Left ventricle myocardium superior (tissue), 1 donor: ENCODE measurements at places on chromosomes 7 and 10. TPM values are rescaled to one million over a fixed set of nuclear protein-coding genes. Genes with fewer than 3 reads are reported as not detected.

GRCh38 chr7:124071843-124072242, 39.0 kb upstream of the TMEM229A start:
- DNase-seq, result no peak

- DNase-seq, result no peak
These were observed 22.5 kb upstream of the BTBD16 start for GRCh38 chr10:122248356-122249302.

DNA sequence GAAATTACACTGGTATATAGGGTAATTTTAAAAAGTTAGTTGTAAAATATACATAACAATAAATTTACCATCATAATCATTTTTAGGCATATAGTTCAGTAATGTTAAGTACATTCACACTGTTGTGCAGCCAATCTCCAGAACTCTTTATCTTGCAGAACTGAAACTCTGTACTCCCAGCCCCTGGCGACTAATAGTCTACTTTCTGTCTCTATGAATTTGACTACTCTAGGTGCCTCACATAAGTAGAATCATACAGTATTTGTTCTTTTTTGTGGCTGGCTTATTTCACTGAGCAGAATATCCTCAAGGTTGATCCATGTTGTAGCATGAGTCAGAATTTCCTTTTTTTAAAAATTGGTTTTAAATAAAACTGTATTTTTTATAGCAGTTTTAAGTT, 41.4 kb downstream of the NRF1 start:
- no peak for DNase-seq

- no peak for DNase-seq
These were observed 680.2 kb downstream of the CCSER2 start for GRCh38 chr10:85008488-85009184.

GRCh38 chr7:106120500-106120899, 8.4 kb upstream of the SYPL1 start:
- no peak for DNase-seq

GRCh38 chr10:124864421-124865193, 63.0 kb downstream of the ABRAXAS2 start:
- peak; percentile 92 for DNase-seq

DNA sequence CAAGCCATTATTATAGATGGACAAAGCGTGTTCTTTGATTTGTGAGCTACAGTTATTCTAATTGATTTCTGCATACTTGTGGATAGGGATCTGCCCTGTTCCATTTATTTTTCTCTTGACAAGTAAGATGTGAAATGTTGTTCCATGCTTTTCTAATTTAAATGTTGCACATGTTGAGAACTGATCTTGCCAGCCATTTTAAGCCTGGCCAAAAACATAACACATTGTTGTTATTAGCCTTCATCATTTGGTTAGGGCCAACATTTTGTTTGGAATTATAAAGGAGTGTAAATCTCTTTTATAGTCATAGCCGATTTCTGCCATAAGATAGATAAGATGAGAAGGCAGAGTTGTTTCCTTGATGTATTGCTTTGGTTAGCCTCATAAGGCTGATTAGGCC, 117.0 kb downstream of the WNT2 start:
- no peak for DNase-seq

DNA sequence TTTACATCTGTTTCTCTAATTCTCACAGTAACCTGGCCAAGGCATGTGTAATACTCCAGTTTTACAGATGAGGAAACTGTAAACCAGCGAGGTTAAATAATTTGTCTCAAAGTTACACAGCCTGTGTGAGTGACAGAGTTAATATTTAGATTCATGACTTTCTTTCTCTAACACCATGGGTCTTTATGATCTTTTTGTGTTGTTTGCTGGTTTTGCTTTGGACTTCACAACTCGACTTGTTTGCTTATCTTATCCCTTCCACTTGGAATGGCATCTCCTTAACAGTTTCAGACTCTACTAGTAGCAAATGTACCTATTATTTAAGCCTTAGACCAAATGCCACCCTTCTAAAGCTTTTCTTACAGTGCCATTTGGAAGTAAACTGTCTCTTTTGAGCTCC, 34.4 kb downstream of the MXI1 start:
- DNase-seq, result no peak

DNA sequence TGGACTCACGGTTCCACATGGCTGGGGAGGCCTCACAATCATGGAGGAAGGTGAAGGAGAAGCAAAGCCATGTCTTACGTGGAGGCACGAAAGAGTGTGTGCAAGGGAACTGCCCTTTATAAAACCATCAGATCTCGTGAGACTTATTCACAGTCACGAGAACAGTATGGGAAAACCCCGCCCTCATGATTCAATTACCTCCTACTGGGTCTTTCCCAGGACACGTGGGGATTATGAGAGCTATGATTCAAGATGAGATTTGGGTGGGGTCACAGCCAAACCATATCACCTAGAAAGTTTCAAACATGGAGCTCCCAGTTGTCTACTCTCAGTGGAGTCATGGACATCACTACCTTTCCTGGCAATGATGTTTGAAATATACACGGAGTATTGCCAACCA, 49.6 kb downstream of the CYCS start:
- no peak for DNase-seq

GRCh38 chr10:89241026-89241425, 10.5 kb downstream of the LIPA start:
- DNase-seq, result no peak

GRCh38 chr10:90856964-90857634, 740 bp downstream of the HTR7 start:
- DNase-seq, result peak; percentile 28

- DNase-seq, result peak; percentile 53
These were observed 1.7 kb downstream of the PGAM1 start for GRCh38 chr10:97427571-97428179.

- no peak for DNase-seq
These were observed 90.1 kb downstream of the ZNF365 start for GRCh38 chr10:62464308-62464707.

DNA sequence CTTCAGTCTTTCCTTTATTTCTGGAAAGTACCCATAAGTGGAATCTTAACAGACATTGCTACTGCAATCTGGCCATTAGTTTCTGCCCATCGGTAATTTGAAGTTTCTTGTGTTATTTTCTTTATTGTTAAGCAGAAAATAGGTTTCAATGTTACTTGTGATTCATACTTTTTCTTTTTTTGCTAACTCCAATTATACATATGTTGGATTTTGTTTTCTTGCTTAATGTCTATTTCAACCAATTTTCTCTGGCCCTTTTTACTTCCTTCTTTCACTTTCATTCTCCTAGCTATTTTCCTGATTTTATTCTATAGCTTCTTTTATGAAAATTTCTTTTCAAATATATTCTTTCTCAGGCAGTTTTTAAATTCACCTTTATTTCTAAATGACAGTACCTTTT, 457.4 kb downstream of the TCERG1L start:
- DNase-seq, result no peak

- DNase-seq, result no peak
These were observed 156.3 kb upstream of the PRSS58 start for GRCh38 chr7:142414135-142414534.

DNA sequence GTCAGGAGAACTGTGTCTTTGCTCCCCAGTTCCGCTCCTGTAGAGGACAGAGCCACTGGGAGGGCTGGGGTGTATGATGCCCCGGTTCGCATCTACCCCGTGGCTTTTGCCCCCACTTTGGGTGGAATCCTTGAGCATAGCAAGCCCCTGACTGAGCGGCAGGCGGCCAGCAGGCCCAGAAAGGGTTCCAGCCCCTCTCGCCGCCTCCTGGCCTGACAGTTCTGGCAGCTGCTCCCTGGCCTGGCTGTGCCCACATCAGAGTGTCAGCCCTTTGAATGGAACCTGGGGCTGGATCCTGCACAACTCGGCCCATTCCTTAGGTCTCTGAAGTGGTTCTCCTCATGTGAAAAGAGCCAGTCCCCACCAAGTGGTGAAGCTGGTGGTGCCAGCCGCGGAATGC, 106.7 kb downstream of the GRK5 start:
- DNase-seq, result no peak

SPDYE8 gene
- total RNA-seq, result not detected

TUBAL3 gene
- total RNA-seq, result 0.12 TPM

PON1 gene
- not detected for total RNA-seq

GPR26 gene
- total RNA-seq, result not detected

MMP21 gene
- total RNA-seq, result not detected

NME8 gene
- not detected for total RNA-seq

CYP2C8 gene
- not detected for total RNA-seq

EZH2 gene
- total RNA-seq, result 1.1 TPM

MNX1 gene
- not detected for total RNA-seq

CCDC71L gene
- 6.4 TPM for total RNA-seq
